ENCODE measurements at places on chromosomes 5 and 9.

GRCh38 chr5:140266471-140267200, 36.3 kb downstream of the PFDN1 start:
- DNase-seq = peak; percentile 33

DNA sequence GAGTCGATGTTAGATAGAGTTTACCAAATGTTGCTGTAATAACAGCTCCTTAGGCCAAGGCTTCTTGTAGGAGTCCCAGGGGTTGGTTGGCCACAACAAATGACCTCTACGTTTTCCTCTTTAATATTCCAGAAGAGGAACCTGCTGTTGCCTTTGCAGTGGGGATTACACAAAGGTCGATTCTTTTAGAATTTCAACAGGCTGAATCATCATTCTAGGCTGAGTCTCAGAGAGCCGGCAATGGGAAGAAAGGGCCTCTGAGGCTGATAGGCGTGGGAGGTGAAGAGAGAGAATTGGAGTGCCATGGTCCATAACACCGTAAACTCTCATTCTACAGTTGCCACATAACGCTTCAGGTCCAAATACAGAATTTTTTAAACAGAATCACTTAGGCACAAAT, 405.9 kb upstream of the DAP start:
- DNase-seq = no peak

- DNase-seq = no peak
Observed at GRCh38 chr5:113266227-113266912, 168.4 kb downstream of the TSSK1B start.

- no peak for DNase-seq
Observed at GRCh38 chr5:75167345-75167744, 69.3 kb downstream of the ANKRD31 start.

DNA sequence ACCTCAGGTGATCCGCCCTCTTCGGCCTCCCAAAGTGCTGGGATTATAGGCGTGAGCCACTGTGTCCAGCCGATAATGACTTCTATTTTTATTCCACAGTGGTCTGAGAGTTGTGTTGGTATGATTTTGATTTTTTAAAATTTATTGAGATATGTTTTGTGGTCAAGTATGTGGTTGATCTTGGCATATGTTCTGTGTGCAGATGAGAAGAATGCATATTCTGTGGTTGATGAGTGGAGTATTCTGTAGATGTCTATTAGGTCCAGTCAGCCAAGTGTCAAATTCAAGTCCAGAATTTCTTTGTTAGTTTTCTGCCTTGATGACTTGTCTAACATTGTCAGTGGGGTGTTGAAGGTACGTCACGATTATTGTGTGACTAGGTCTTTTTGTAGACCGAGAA, 338.2 kb upstream of the TARS1 start:
- no peak for DNase-seq

DNA sequence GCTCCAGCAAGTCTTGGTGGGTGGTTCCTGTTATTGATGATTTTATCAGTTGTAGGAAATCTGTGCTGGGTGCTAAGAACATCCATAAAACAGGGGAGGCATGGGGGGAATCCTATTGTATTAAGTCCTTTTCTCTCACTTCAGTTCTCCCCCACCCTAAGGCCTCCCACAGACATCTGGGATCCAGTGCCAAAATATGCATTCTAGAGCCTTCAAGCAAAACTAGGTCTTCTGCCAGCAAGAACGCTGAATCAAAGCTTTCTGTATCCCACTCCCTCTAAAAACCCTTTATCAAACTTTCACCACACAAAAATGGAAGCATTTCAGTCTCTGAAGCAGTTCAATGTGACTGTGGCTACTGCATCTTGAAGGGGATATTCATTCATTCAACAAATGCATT, 281.9 kb downstream of the GAS1 start:
- DNase-seq = no peak

DNA sequence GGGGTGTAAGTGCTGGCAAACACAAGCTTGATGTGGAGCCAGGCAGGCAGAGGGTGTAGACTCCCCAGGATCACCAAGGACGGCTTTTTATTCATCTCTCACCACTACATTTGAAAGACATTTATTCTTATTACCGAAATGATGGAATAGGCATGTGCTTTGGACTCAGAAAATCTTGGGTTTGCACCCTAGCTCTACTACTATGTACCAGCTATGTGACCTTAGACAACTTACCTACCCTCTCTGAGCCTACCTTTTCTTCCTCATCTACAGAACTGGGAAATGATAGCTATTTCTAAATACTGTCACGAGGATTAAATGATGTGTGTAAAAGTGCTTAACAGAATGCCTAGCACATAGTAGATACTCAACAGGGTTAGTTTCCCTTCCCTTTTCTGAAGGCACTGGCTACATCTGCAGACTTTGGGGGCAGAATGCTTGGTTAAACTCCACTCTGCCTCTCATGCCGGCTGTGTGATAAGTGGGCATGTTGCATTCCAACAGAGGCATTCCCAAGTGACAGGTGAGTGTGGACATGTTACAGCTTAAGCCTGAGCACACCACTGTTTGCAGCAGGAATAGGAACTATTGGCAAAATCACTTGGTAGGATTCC, 94.8 kb downstream of the SLC1A3 start:
- no peak for DNase-seq

GRCh38 chr5:160468363-160468975, 46.8 kb downstream of the PTTG1 start:
- DNase-seq = no peak

DNA sequence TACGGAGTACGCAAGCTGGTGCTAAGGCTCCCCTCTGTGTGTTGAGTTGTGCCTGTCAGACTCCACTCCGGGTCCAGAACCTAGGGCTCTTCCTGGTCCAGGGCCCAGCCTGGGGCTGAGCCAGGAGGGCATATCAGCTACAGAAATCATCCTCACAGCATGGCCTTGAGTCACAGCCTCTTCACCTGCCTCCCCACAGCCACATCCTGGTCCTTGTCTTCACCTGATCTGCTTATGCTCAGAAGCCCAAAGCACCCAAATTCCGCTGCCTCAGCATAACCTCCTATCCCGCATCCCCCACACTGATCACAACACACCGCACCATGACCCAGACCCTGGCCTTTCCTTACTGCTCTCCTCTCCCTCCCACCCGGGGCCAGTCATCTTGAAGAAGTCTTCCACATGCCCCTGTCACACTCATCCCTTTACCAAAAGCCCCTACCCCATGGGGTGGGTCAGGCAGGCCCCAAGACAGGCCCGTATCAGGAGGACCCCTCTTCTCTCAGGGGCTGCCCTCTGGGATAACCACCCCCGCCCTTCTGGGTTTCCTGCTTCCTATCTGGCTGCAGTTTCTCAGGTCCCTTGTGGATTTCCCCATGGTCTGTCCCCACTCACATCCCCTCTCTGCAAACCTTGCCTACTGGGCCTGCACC, 1.3 kb upstream of the IL3 start:
- DNase-seq = no peak

DNA sequence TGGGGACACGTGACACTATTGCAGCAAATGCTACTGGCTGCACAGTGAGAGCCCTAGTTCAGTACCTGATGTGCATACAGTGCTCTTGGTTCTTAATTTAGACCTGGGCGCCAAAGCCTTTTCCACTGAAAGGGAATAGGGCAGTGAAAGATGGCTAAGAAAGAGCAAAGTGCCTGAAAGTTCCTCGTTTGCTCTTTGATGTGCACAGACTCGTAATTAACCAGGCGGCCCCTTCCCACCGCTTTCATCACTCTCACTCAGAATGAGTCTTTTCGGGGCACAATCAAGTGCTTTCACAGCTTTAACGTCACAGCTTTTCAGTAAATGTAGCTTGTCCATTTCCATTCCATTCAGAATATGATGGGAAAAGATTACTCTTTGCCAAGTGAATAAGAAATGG, 116.6 kb upstream of the ADRA1B start:
- DNase-seq = no peak

DNA sequence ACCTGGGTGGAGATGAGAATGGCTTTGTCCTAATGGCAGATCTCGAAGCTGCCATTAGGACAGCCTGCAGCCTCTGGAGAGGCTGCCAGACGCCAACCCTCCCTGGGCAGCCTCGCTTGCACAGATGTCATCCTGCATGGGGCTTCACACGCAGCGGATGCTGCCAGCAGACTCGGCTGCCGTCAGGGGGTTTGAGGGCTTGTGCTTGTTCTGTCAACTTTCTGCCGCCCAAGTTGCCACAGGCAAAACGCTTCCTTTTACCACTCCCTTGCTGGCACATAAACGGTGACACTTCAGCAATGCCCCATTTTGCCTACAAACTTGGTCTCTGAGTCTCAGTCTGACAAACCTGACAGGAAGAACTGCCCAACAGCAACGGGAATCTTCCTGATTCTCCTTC, 24.7 kb downstream of the DAP start:
- no peak for DNase-seq

DNA sequence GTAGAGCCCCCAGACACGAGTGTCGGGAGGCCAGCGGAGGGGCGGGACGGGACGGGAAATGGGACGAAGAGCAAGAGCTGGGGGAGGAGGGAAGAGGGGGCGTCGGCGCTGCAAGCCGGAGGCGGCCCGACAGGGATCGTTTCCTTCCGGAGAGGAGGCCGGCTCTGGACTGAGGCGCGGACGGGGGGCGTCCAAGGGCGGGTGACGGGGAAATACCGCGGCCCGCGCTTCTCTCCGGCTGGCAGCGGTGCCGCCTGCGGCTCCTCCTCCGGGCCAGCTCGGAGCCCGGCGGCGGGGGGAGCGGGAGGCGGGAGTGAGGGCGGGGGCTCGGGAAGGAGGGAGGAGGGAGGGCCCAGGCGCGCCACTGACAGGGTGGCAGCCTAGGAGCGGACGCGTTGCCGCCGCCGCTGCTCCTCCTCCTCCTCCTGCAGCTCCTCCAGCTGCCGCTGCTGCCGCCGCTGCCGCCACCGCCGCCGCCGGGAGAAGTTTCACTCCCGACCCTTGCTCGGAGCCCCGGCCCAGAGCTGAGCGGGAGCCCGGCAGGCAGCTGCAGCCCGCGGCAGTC, at the start of gene CHSY3:
Gene CHSY3 (plus strand): TSS at position 364 of the 565 bp plus-strand sequence.
- peak; percentile 59 for DNase-seq

- DNase-seq = no peak
Observed at GRCh38 chr9:17656889-17657288, 78.0 kb downstream of the SH3GL2 start.

GRCh38 chr9:115777610-115778009, 376.0 kb upstream of the PAPPA start:
- no peak for DNase-seq

DNA sequence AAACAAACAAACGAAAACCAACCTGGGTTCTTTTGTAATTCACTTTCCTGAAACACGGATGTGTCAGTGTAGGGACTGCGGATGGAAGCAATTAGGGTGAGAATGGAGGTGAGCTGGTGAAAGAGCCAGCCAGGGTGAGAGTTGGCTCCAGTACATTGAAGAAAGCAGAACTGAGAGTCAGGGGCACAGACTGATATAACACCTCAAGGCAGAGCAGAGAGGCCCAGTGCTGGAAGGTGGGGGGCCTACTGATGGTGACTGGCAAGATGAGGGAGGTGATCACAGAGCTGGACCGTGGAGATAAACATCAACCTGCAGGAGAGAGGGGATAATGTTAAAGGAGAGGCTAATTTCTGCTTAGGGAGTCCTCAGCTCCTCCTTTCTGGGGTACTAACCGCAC, 221.1 kb downstream of the MAN2A1 start:
- DNase-seq = no peak

DNA sequence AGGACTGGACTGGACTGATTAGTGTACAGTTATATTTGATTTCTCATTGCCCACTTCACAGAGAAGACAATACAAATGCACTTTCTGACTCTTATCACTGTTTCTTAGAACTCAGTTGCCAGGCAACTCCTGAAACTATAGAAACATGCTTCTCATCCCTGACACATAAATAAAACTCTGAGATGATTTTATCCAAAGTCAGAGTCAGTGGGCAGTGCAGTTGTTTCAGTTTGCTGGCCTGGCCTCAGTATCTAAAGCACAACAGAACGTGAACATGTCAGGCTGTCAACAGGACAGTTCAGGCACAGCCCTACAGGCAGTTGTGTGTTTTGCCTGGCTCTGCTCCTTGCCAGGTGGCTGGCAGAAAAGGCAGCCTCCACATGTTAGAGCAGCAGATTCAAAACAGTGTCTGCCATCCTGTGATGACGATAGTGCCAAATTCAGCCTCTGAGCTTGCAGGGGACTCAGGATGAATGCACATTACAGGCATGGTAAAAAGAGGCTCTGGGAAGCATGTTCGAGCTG, 65.1 kb upstream of the CCDC152 start:
- no peak for DNase-seq

- no peak for DNase-seq
Observed at GRCh38 chr9:83219924-83220438, 157.0 kb upstream of the RASEF start.

GRCh38 chr9:34145165-34145564, 18.7 kb upstream of the DCAF12 start:
- DNase-seq = no peak

GRCh38 chr9:7823651-7824050, 24.1 kb upstream of the DMAC1 start:
- DNase-seq = no peak

DNA sequence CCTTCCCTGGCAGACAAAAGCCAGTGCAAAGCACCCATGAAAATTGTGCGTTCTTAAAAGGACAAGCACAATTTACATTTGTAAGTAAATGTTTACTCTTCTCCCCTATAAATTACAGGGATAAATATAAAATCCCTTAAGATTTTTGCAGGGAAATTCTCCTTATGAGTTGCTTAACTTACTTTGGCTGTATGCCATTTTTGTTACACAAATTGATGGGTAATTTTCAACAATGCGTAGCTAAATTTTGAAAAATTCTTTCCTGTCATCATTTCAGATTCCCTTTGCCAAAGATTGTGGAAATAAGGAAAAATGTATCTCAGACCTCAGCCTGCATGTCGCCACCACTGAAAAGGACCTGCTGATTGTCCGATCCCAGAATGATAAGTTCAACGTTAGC, 64.2 kb upstream of the ITGA2 start:
- no peak for DNase-seq

DNA sequence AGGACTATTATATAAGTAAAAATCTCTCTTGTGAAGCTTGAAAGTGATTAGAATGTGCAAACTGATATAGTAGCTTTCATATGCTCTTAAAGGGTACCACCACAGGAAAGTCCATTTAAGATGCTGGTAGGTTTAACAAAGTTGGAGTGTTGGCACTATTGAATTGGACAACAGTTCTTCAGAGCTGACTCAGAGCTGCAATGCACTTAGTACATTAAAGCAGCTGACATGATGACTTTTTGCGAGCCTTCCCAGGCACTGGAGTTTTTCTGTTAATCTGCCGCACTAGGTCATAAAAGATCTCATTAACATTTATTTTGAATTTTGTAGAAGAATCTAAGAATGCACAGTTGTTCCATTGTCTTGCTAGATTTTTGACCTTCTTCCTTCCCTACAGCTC, 243.8 kb downstream of the ADAMTSL1 start:
- DNase-seq = no peak

- no peak for DNase-seq
Observed at GRCh38 chr9:94086486-94087345, 2.5 kb downstream of the PTPDC1 start.

DNA sequence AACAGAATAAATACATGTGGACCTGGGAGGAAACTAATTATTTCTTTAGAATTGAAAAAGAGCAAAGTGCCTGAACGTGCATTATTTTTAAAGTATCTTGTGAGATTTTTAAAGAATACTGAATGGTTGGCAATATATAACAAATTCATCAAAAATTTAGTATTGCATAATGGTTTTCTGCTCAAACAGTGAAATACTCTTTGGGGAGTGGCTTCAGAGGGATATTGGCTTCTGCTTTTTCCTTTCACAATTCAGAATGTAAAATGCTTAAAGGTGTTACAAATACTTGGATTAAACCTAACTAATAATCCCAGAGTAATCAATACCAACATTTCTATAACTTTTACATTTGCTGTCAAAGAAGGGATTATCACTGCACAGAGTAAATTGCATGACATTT, 379.3 kb upstream of the CHD1 start:
- DNase-seq = no peak

GRCh38 chr5:5139777-5140478, at the start of gene ADAMTS16:
Gene ADAMTS16 (plus strand): TSS chr5:5140330. CDS start chr5:5140468, 138 bp downstream.
- no peak for DNase-seq

Measured in NCI-H146 (cell line).